Right lung (tissue), 10 donors: ENCODE measurements at places on chromosomes 6 and 20. TPM values are rescaled to one million over a fixed set of nuclear protein-coding genes. Genes with fewer than 3 reads are reported as not detected.

DNA sequence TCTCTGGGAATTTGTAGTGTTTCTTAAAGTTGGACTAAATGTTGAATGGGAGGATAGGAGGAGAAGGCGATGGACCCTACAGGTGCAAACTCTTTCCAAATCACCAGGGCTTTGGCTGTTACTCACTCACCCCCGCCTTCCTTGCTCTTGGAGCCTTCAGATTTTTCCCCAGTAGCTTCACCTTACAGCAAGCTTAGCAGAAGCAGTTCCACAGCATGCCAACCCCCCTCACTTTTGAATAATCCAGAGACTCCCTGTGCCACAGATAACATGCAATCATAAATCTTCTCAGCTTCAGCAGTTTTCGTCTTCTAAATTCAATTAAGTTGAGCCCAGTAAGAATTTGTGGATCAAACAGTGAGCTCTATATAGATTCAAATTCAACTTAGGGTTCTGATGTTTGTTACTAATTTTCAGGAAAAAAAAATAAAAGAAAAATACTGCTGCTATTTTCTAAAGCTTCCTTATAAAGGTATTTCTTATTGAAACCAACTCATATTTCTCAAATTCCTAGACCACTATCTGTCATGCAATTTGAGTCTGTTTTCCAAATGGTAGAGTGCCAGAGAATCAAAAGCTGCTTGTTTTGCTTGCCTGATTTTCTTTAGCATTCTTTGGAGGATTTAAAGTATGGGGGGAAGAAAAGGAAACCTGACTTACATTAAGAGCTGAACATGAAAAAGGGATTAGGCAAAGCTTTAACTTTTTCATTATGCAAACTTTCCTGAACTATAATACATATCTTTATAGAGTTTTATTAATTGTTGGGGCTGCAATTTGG, 166.4 kb downstream of the EYA4 start:
- no peak for DNase-seq

DNA sequence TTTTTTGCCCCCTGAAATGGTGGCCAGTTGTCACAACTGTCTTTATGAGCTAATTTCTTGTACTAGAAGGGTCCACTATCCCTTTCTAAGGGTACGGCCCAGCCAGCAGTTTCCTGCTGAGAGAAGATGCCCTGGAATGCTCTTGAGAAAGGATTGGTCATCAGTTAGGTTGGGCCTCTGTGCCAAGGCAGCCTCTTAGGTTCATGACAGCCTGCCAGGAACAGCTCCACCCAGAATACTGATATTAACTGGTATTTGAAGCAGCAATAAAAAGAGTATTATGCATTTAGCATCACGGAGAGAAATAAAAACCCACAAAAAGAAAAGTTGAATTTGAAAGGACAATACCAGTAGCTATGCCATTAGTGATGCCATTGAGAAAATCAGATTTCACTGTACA, 9.0 kb upstream of the HINT3 start:
- DNase-seq, result no peak

GRCh38 chr6:90458353-90459224, 128.3 kb downstream of the MAP3K7 start:
- no peak for DNase-seq

- DNase-seq, result no peak
Measured at GRCh38 chr6:19866985-19867627, 29.9 kb downstream of the ID4 start.

Gene SIRPD
- not detected for polyA plus RNA-seq
